ENCODE measurements at places on chromosomes 11 and 22.
A peak's percentile ranks its signal among the peaks of the same experiment; 100 is the strongest.

GRCh38 chr22:39845529-39845928 lies 48.0 kb downstream of the ENTHD1 start:
- DNase-seq = no peak

DNA sequence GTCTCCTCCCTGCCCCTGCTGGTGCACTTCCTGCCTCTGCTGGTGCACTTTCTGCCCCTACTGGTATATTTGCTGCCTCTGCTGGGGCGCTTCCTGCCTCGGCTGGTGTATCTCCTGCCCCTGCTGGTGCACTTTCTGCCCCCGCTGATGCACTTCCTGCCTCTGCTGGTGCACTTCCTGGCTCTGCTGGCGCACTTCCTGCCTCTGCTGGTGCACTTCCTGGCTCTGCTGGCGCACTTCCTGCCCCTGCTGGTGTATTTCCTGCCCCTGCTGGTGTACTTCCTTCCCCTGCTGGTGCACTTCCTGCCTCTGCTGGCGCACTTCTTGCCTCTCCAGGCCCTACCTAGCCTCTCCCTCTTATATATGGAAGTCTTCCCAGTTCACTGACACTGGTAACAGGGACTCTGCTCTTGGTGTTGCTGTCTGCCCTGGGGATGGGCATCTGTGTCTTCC lies 10.1 kb downstream of the MTFP1 start:
- no peak for DNase-seq

GRCh38 chr22:36741204-36741793 lies 34.6 kb downstream of the IFT27 start:
- DNase-seq = peak; percentile 22

DNA sequence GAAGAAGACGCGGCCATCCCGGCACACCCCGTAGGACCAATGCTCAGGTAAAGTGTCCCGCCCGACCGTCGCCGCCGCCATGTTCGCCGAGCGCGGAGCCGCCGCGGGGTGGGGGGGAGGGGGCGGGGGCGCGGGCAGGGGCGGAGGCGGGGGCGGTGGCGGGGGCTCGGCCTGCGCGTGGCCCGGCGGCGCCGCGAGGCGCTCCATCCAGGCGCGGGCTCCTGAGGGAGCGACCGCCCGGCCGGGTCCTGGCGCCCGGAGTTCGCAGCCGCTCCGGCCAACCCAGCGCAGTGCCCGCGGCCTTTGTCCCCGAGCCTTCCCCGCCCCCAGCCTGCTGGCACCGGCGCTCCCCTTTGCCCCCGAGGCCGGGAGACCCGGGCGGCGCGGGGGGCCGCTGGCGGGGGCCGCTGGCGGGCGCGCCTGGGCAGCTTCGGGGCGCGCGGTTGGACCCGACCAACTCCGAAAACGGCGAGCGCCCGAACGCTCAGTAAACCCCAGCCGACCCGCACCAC lies at the start of gene PLEKHA7:
Gene PLEKHA7, minus strand, starts transcription at position 94 of the 512 bp plus-strand sequence. Its CDS starts 13 bp downstream, at position 81.
- peak; percentile 72 for DNase-seq

DNA sequence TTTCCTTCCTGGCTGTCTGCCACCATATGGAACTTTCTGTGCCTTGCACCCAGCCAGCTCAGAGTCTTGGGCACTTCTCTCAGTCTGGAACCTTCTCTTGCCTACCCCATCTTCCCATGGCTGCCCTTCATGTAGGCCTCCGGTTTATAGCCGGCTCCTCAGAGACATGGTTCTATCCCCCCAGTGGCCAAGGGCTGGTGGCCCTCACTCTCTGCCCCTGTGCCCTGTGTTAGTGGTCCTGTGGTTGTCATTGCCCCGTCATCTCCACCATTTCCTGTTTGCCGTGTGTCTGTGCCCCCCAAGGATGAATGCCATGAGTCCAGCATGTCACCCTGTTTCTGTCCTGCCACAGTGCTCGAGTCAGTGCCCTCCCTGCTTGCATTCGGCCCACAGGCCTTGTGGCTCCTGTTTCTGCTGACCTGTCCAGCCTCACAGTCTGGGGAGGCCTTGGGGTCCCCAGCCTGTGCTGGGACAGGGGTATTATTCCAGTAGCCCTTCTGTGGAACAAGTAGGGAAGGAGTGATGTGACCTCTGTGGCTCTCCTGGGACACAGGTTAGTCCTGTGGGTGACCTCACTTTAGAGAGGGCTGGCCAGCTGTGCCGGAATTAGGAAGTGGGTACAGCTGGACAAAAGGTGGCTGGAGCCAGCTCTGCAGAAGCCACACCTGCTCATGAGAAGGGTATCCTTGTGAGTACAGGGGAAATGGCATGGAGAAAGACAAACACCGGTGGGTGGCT lies 30.7 kb downstream of the ST3GAL4 start:
- DNase-seq = no peak

- no peak for DNase-seq
Measured at GRCh38 chr11:46367244-46367915, 14.1 kb upstream of the MDK start.

DNA sequence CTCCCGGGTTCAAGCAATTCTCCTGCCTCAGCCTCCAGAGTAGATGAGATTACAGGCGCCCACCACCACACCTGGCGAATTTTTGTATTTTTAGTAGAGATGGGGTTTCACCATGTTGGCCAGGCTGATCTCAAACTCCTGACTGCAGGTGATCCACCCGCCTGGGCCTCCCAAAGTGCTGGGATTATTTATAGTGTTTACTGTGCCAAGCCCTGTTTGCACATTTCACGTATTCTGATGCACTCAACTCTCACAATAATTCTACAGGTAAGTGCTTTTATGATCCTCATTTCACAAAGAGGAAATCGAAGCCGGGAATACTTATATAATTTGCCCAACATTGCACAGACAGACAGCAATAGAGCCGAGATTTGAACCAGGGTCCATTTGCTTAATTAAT lies 38.0 kb upstream of the DAGLA start:
- DNase-seq = no peak

DNA sequence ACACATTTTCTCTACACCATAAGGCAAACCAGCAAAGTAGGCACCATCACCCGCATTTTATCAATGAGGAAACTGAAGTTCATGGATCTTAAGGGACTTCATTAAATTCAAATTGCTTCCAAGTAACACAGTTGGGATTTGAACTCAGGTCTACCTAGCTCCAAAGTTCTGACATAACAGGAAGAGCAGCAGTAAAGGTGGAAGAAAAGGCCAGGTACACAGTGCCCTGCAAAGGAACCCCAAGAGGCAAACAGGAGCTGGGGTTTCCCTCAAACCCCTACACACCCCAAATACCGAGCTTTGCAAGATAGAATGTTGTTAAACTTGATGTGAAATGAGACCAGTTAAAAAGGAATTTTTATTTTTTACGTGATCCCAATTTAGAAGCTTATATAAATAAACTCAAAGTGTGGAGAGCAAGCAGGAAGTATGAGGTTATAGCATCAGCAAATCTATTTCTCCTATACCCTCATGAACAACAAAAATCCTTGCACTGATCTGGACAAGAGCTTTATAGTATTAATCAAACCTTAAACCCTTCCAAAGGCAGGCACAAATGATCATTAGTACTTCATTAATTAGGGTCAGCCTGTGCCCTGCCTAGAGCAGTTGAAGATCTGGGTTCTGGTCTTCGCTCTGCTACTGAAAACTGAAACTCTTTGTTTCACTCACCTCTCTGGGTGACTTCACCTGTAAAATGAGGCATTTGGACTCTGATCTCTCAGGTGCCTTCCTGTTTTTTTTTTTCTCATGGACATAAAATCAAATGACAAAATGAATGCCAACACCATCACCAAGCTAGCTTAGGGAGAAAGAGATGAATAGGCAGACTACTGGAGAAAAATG lies 36.5 kb downstream of the SYTL2 start:
- no peak for DNase-seq

- DNase-seq = no peak
Measured at GRCh38 chr11:115618428-115618827, 114.2 kb upstream of the CADM1 start.

- DNase-seq = no peak
Measured at GRCh38 chr22:32660292-32660691, 141.2 kb upstream of the TIMP3 start.

DNA sequence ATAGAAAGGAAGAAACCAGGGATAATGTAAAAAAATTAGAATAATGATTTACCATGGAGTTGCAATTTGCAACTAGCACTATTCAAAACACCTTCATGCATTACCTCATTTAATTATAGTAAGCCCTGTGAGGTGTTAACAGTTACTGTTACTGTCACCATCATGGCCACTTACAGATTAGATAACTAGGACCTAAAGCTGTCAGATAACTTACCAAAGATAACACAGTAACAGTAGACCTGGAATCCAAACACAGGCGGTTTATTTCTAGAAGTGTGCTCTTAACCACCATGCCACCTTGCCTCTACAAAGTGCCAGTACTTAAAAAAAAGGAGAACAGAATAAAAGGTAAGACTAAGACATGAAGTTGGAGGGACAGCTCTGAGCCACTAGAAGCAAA lies 11.1 kb upstream of the LARGE1 start:
- DNase-seq = no peak

DNA sequence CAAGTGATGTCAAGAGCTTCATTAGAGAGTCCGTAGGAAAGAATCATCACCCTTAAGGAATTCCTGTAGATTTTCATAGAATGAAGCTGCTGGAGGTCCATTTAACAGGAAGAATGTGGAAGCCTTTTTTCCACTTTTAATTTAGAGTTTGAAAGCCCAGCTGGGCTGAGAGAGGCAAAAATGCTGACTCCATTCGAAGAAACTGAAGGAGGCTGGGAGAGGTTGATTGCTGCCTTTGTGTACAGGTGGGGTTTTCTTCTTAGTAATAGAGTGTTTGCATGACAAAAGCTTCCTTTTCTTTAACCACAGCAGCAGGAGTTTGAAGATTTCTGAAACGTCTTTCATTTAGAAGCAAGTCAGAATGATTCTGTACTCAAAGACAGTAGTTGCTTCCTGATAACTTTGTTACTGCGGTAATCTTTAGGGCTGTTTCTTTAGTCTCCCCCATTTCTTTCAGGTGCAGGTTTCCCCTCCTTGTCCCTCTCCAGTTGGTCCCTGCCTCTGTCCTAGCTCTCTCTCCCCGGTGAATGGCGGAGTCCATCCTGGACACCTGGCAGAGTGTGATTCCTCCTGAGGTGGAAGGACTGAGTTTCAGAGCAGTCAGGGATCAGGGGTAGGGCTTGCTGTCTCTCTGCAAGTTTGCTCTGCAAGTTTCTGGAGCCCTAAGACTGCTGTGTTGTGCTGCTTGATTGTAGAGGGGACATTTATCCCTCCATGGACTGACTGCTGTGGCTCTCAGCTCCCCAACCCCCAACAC lies 166.2 kb downstream of the LDLRAD3 start:
- no peak for DNase-seq

DNA sequence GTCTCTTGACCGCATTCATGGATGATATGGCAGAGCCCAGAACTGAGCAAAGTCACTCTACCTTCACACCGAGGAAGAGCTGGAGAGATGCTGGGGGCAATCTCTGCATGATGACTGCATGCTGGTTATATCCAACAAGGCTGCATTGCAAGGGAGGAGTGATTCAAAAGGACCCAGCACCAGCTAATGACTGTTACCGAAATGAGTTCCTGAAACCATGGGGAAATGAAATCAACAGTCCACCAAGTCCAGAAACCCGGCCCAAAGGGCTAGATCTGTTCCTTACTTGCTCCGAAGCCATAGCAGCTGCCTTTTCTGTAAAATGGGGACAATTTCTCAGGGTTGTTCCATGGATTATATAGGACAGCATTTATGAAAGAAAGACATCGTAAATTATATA lies 1.2 kb upstream of the SMIM35 start:
- DNase-seq = no peak

DNA sequence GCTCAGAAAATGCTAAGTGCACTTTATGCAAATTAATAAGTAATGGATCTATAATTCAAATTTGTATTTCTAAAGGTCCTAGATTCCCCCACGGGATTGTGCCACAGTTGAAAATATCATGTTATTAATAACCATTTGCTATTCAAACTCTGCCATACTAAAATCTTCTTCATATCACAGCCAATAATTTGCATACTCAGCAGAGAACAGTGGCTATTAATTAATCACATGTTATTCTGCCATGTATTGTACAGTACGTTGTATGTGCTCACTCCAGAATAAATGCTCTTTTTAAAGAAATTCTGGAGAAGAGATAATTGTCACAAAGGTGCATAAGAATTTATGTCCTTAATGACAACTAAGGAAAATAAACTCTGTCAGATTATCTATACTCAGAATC lies 184.9 kb upstream of the LUZP2 start:
- DNase-seq = no peak

DNA sequence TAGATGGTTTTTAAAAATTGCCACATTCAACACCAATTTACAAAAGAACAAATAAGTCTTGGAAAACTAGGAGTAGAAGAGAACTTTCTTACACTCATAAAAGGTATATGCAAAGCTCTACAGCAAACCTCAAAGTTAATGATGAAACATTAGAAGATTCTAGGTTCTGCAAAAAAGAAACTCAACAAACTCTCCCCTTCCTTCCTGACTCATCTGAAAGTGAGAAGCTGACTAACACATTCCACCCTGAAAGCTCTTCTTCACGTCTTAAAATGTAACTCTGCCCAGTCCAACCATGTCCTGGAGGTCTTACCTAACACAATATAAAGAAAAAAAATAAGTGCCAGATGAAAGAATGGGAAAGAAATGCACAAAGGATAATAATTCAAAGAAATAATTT lies 218.9 kb upstream of the ISX start:
- DNase-seq = no peak

GRCh38 chr11:18457450-18457849 lies 1.8 kb downstream of the LDHAL6A start:
- DNase-seq = no peak

DNA sequence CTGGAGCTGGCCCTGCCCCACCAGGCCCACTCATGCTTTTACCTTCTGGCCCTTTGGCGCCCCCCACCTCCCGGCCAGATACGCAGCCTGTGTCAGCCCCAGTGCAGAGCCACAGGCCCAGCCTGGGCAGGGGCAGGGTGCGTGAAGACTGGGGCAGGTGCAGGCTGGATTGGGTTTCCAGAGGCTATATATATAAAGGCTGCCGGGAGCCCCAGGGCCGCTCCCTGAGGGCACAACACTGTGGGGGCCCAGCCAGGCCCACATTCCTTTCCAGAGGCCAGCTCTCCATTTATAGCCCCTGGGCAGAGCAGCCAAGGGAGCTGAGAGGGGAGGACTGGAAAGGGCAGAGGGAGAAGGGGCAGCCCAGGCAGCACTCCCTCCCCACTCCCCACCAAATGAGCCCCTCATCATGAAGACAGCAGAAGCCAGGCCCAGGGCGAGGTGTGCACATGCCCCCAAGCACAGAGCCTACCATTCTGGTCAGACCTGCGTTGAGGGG lies 5.0 kb upstream of the MYOD1 start:
- DNase-seq = no peak

DNA sequence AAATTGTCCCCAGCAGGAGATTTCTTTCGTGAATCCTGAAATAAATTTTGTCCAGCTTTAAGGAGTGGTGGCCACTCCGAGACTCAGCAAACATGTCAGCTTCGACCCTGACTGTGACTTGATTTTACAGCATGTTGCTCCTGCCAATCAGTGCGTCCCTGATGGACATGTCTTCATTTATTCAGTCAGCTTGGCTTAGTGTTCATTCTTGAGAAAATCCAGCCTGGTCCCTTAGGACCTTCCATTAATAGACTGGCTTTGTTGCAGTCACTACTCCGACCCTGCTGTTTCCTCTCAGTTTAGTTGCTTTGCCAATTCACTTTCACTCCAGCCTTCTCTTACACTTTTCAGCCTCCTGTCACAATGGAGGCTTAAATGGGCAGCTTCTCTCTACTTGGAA lies 30.5 kb downstream of the TMPRSS5 start:
- no peak for DNase-seq

GRCh38 chr11:131385763-131386390 lies 15.5 kb downstream of the NTM start:
- DNase-seq = no peak

GRCh38 chr11:62202910-62203309 lies 5.6 kb upstream of the SCGB2A1 start:
- DNase-seq = no peak

Data from type B pancreatic cell (in vitro differentiated cells).